Omental fat pad (tissue), 4 donors: ENCODE measurements at places on chromosomes 11 and 22. TPM values are rescaled to one million over a fixed set of nuclear protein-coding genes. Genes with fewer than 3 reads are reported as not detected.

DNA sequence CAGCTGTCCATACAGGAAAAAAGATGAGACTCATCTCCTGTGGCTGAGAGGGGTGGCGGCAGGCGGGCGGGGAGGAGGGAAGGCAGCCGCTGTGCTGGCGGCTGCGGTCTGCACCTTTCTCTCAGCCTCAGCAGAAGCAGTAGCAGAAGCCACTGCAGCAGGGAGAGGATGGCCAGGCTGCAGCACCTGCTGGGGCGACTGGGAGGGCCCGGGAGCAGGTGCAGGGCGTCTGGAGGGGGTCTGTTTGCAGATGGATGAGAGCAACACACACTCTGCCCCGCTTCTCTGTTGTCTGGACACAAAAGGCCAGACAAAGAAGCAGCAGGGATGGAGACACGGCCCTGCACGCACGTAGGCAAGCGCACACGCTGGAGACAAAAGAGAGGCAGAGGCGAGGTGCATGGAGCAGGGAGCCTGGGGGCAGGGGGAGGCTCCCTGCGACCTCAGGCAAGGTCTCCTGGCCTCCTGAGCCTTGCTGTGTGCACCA lies 9.3 kb upstream of the MIAT start:
- no peak for DNase-seq

- no peak for DNase-seq
Observed at GRCh38 chr11:33658195-33658900, 42.3 kb downstream of the C11orf91 start.

GRCh38 chr11:118124929-118125535 lies 27.6 kb downstream of the SCN4B start:
- DNase-seq: no peak

Gene MMP27
- total RNA-seq: not detected

Gene PAMR1
- 17.7 TPM for total RNA-seq

Gene ATL3
- 100 TPM for total RNA-seq
